ENCODE measurements at places on chromosomes 4 and X. TPM values are rescaled to one million over a fixed set of nuclear protein-coding genes. Genes with fewer than 3 reads are reported as not detected.

The VSIG4 gene
- not detected for polyA plus RNA-seq

The SSX7 gene
- not detected for polyA plus RNA-seq

- DNase-seq = no peak
- H3K4me3 ChIP-seq = no peak overlapping the region
- no peaks in the 10 kb centered on the region for H3K4me1 ChIP-seq
- no peaks in the 10 kb centered on the region for H3K36me3 ChIP-seq
These were observed 14.8 kb upstream of the RASGEF1B start for GRCh38 chr4:81486502-81486901.

GRCh38 chr4:169540774-169541173, 71.6 kb downstream of the NEK1 start:
- H3K27ac ChIP-seq = no peak overlapping the region
- DNase-seq = no peak
- H3K36me3 ChIP-seq = no peaks in the 10 kb centered on the region
- H3K4me3 ChIP-seq = no peak overlapping the region

- H3K36me3 ChIP-seq = no peaks in the 10 kb centered on the region
- no peaks in the 10 kb centered on the region for H3K27me3 ChIP-seq
- DNase-seq = no peak
- H3K4me3 ChIP-seq = no peak overlapping the region
- peak overlapping the region; percentile 70 for H3K27ac ChIP-seq
- peaks cover 14% of the 10 kb centered on the region for H3K4me1 ChIP-seq
These were observed 134.2 kb downstream of the MAML3 start for GRCh38 chr4:140019619-140020347.

Measured in SK-N-SH (cell line).